Naive thymus-derived CD4-positive, alpha-beta T cell (primary cell): ENCODE measurements at places on chromosomes 11 and 22. TPM values are rescaled to one million over a fixed set of nuclear protein-coding genes. Genes with fewer than 3 reads are reported as not detected.
A peak's percentile ranks its signal among the peaks of the same experiment; 100 is the strongest.

OR8B8 gene
- total RNA-seq, result not detected in 2 replicates

OR8I2 gene
- total RNA-seq, result not detected

DNA sequence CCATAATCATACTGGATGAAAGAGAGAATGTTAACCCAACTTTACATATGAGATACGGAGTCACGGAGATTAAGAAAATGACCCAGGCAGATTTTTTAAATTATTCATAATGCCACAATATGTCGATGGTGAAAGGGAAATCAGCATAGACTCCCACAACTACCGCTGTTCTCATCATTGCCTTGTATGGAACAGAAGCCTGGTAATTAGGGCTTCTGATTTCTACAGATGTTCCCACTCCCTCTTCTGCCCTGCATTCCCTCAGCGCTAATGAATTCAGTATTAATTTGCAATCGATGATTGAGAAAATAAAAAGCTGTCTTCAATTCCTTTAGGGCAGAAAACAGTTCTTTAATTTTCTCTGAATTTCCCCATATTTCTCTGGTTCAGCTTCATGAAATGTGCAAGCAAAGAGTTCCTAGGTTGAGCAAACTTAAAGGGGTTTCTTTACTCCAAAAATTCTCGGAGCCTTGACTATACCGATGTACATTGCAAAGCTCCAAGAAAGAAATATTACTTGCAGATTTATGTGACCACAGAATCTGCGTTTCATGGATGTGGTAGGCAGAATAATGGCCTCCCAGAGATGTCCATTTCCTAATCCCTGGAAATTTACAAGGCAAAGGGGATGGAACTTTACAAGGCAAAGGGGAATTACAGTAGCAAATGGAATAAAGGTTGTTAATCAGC lies 134.9 kb upstream of the ZC3H12C start:
- H3K4me3 ChIP-seq, result no peak overlapping the region
- no peaks in the 10 kb centered on the region for H3K4me1 ChIP-seq
- no peaks in the 10 kb centered on the region for H3K27me3 ChIP-seq
- DNase-seq, result no peak

- no peak overlapping the region for H3K4me3 ChIP-seq
- no peaks in the 10 kb centered on the region for H3K4me1 ChIP-seq
- H3K27me3 ChIP-seq, result no peaks in the 10 kb centered on the region
Measured at GRCh38 chr22:46551996-46552395, 14.6 kb upstream of the CELSR1 start.

DNA sequence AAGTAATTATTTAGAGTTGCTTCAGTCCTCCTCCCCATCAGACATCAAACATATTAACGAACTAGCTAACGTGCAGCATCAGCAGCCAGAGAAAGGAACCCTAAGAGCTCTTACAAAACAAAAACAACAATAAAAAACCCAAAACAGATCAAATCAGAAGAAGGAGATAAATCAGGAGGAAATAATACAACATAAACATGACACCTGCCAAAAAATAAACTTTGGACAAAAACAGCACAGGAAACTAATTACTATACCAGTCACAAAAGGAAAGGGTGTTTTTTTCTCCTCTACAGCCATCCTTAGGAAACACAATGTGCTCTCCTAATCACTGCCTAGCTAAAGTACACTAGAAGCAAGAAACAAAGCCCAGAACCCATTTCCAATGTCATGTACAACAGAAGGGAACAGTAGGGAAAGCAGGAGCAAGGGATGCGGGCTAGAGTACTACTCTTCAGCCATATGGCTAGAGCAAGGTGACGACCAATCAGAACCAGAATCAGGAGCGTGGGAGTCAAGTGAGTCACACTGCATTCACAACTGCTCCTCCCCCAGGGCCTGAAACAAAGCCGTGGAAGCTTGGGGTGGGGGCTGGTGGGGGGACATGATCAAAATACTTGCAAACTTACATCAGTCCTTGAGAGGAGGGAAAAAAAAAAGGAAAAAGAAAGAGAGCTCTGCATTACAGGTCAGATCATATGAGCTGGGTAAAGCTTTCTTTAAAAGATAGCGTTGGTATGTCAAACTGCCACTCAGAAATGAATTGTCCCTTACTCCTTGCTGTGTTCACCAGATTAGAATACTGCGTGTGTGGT lies 60.4 kb downstream of the LARGE2 start:
- no peak overlapping the region for H3K27ac ChIP-seq
- no peak for DNase-seq
- H3K4me1 ChIP-seq, result no peaks in the 10 kb centered on the region
- H3K27me3 ChIP-seq, result no peaks in the 10 kb centered on the region
- no peak overlapping the region for H3K4me3 ChIP-seq

GRCh38 chr11:71999798-72000197 lies 1.1 kb downstream of the IL18BP start:
- no peaks in the 10 kb centered on the region for H3K27me3 ChIP-seq
- peak overlapping the region; percentile 68 for H3K4me3 ChIP-seq
- peaks cover 46% of the 10 kb centered on the region for H3K36me3 ChIP-seq
- H3K27ac ChIP-seq, result peak overlapping the region; percentile 64

DNA sequence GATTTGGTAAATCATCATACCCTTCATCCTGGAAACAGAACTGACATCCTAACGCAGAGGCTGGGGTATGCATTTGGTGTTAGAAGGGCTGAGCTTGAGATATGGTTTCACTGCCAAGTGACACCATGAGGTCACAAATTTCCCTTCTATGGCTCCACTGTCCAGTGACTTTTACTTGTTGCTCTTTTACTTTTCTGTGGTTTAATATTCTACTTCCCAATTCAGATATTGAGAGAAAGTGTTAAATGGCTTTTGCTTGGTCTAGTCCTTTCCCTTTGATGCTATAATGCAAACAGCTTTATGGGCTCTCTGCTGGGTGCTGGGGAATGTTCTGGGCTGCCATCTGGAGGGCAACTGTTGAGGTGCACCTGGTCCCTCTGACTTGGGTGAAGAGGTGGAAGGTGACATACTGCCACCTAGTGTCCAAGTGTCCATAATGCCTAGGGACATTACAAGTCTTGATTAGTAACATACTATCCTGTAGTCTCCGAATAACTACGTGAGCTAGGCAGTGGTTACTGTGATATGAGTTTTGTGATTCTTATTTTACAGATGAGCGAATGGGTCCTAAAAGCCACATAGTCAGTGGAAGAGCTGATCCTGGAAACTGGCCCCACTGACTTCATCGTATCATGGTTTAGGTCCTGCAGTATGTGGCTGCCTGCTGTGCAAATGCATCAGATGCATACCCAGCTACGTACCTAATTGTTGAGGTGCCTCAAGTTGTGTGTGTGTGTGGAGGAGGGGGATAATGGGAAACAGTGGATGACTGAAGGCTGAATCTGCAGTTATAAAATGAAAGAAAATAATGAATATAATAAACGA lies 149.1 kb upstream of the RAG2 start:
- no peak overlapping the region for H3K27ac ChIP-seq
- DNase-seq, result peak; percentile 68
- H3K36me3 ChIP-seq, result no peaks in the 10 kb centered on the region
- no peaks in the 10 kb centered on the region for H3K27me3 ChIP-seq

DNA sequence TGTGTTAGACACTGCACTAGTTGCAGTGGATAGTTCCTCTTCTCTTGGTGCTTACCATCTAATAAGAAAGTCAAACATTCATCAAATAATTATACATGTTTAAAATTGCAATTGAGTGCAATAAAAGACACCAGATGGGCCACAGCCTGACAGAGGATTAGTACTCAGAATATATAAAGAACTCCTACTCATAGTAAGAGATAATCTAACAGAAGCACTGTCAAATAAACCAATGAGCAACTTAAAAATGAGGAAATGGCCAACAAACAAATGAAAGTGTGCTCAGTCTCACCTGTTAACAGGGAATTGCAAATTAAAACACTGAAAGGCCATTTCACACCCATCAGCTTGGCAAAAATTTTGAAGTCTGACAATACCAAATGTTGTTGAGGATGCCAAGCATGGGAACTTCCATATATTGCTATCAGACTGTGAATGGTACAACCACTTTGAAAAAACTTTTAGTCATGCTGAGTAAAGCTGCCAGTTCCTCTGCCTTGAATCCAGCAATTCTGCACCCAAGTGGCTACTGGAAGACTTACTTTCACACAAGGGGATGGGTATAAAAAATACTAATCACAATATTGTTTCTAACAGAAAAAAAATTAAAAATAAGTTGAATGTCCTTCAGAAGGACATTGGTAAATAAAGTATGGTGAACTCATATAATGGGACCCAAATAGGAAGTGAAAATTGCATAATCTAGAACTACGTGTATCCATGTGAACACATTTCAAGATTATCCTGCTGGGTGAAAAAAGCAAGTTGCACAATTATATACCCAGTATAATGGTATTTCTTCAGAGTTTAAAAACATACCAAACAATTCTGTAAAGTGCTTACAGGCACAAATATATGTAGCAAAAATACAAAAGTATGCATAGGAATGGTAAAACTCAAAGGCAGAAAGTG lies 41.4 kb upstream of the CREB3L1 start:
- no peaks in the 10 kb centered on the region for H3K36me3 ChIP-seq
- H3K27me3 ChIP-seq, result peaks cover 4% of the 10 kb centered on the region
- DNase-seq, result no peak
- no peak overlapping the region for H3K4me3 ChIP-seq
